ENCODE measurements at places on chromosomes 11 and 22. TPM values are rescaled to one million over a fixed set of nuclear protein-coding genes. Genes with fewer than 3 reads are reported as not detected.
A peak's percentile ranks its signal among the peaks of the same experiment; 100 is the strongest.

DNA sequence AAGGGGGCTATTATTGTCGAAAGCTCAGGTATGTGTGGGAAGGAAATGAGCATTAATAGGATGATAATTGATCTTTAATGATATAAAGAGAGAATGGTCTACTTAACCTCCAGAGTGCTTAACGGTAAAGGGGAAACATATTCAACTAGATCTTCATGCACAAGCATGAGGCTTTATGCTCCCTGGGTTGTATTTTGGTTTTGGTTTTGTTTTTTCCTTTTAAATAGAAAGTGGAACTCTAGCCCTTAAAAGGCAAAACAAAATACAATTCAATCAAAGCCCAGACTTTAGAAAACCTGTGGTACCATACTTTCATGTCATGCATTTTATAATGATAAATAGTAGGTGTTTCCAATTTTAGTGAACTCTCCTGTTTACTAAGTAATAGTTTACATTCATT lies 622.7 kb downstream of the METTL15 start:
- no peak for DNase-seq

GRCh38 chr22:46069521-46070214 lies 80.7 kb upstream of the PPARA start:
- peak; percentile 86 for DNase-seq

DNA sequence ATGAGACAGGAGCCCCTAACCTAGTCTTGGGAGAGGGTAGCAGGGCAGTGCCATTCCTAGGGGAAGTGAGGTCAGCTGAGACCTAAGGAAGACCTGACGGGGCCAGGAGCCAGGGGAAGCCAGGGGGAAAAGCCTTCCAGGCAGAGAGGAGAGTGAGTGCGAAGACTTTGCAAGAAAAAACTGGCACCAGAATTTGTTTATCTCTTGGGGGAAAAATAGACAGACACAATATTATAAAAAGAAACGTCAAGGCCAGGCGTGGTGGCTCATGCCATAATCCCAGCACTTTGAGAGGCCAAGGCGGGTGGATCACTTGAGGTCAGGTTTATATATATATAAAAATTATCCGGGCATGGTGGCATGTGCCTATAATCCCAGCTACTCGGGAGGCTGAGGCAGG lies 26.9 kb upstream of the TESMIN start:
- no peak for DNase-seq

DNA sequence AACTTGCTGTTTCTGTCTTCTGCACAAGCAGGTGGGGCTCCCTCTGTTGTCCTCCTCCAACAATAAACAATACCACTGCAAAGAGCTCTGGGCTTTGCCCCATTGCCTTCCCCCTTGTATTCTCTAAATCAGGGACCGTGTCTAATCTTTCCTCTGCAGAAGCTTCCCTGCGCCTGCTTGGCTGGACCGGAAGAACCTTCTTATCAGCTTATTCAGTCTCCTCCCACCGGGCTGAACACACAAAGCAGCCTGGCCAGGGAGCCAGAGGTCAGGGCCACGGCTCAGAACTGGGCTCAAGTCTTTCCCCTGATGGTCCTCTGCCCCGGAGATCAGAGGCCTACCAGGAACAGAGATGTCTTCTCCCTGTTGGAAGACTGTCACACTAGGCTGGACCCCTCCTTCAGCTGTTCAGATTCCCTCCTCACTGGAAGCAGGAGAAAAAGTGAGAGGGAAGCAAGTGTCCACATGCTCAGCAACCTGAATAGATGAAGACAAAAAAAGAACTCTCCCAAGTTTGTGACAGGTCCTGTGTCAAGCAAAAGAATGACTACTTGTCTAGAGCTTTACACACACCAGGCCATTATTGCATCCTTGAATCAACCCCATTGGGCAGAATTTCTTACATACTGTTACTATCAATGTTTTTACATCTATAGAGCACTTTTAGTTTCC lies 63.7 kb downstream of the RAB30 start:
- DNase-seq, result no peak

MPZL3 gene
- 1.8 TPM for total RNA-seq

CLMP gene
- 4.7 TPM for total RNA-seq

C22orf42 gene
- not detected for total RNA-seq

Measured in A172 (cell line).